ENCODE measurements at places on chromosomes 4 and X.

DNA sequence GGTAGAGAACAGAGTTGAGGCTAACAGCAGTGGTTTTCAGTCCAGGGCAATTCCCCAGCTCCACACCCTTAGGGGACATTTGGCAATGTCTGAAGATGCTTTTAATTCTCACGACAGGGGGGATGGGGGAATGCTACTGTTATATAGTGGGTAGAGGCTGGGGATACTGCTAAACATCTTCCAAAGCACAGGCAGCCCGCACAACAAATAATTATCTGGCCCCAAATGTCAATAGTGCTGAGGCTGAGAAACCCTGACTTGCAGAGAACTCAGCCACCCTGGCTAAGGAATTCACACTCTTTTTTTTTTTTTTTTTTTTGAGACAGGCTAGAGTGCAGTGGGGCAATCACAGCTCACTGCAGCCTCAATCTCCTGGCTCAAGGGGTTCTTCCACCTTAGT, 60.6 kb downstream of the POLR2B start:
- no peak for DNase-seq

DNA sequence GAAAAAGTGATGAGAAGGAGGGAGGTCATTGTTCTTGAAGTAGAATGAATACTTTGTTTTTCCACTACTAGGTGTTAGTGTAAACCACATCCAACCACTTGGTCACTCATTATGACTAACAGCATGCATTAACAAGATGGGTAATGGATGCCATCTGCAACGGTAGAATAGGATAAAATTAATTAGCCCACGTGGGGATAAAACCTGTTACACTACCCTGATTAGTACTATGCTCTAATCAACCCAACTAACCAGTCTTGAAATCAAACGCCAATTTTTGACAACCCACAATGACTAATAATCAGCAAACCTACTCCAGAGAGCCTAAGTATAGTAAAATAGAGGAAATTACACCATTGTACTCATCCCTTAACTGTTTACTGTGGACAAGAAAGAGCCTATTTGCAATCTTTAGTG, 93.4 kb upstream of the MCF2 start:
- no peak for DNase-seq

DNA sequence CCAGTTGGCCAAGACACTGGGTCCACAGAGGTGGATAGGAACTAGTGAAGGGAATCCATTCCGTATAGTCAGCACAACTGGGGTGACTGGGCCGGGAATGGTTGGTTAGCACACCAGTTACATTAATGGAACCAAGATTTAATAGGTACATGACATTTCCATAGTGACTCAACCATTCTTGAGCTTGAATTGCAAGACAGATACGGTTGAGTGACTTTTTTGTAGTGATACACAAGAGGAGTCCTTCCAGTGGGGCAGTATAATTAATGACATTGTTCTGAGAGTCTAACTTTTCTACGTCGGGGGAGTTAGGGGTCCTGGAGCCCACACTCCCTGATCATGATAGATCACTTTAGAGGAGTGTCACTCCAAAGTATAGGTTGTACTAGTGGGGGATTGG, 211.6 kb upstream of the CXCL13 start:
- DNase-seq = no peak

DNA sequence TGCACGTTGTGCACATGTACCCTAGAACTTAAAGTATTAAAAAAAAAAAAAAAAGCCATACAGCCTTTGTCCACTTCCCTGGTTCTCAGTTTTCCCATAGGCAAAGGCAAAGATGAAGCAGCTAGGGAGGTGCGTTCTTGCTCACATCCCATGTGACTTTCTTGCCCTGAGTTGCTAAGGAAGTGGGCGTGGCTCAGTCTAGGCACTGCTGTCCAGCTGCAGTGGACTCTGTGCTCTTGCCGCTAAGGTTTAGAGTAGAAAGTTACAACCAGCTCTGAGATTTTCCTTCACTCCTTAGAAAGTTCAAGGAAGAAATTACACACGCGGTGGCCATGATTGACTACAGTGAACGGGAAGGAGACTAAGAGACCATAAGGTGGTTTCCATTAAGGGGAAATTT, 144.7 kb downstream of the NAA11 start:
- DNase-seq = no peak

GRCh38 chr4:8267077-8267476, 2.5 kb upstream of the HTRA3 start:
- DNase-seq = peak; percentile 68

- DNase-seq = no peak
These were observed 32.1 kb downstream of the TSPAN5 start for GRCh38 chr4:98626350-98626749.

DNA sequence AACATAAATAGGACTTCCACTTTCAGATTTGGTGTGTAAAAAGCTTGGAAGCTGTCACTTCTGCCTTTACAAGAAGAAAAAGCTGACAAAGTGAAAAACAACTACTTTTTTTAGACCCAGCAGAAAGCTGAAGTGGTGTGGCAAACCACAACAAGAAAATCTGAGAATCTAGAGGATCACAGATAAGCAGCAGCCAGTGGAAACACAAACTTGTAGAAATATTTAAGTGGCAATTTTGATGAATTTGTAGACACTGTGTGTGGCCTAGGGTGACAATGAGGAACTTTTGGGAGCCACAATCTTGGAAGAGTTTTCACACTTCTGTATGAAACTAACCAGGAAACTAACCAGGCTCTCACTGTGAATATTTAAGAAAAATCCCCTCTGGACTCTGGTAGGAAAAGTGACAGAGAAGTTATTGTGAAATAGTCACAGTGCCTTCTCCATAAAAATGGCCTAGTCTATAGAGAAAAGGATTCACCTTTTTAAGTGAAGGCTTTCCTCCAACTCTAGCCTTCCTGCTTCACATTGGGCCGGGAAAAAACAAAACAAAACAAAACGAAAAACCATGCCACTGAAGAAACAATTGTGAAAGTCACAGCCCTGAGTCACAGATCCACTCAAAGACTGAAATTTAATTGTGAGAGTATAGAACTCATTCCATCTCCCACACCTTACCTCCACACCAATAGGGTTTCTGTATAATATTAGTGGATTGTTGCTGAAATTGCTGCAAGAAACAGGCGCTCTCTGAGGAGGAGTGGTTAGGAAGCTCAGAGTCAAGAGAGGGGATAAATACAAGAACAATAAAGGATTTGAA, 26.7 kb upstream of the GUCY1A1 start:
- peak; percentile 42 for DNase-seq

DNA sequence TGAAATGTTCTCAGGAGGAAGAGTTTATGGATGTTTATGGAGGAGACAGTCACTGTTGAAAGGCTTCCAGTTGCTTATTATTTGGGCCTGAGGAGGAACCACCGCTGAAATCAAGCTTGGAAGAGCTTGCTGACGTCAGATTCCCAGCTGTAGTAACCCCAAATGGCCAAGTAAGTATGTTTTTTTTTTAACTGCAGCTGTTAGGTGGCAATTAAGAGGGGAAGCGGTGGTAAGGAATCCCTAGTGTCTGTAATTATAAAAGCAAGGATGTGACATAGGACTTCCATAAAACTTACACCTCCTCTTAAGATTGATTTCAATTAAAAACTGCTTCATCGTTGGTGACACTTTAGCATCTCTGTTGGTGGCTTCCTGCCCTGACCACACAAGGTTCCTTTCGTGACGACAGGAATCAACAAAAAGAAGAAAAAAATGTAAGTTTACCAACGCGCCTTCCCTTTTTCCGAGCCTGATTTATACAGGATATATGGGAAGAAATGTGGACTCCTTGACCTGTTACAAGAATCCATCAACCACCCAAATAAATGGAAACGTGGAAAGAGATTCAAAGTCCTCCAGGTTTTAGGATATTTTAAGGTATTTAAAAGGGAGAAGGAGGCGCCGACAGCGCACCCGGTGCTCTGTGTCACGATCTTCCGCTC, 884 bp downstream of the RELL1 start:
- no peak for DNase-seq

DNA sequence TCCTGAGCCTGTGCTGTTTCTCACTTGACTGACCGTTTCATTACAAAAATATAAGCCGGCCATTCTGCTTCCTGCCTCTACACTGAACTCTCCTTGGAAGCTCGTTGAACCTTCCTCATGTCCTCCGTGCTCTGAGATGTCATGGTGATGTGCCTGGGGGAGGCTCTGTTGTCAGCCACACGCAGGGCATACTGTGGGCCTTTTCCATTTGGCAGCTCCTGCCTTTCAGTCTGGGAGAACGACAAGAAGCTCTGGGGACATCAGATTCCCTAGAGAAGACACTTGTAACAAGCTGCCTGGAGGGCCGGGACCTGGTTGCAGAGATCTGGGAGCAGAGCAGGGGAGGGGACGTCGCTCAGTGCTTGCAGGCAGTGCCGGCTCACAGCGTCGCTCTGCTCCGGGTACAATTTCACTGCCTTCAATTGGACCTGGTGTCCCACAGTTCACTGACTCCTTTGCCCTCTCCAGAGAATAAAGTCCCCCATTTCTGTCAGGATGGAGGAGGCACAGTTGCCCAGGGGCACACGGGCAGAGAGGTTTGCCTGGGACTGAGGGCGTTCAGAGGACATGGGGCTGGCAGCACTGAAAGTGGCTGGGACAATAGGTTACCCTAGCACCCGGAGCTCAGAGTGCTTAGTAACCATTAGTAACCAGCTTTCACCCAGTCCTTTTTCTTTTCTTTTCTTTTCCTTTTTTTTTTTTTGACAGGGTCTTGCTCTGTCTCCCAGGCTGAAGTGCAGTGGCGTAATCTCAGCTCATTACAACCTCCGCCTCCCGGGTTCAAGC, 19.1 kb upstream of the MECP2 start:
- no peak for DNase-seq

- DNase-seq = no peak
These were observed 4.5 kb upstream of the RPS6KA3 start for GRCh38 chrX:20271186-20271585.

- DNase-seq = no peak
These were observed 95.1 kb downstream of the RASL11B start for GRCh38 chr4:52957220-52957686.

- peak; percentile 26 for DNase-seq
These were observed 1.3 kb downstream of the ANTXR2 start for GRCh38 chr4:80071604-80072227.

DNA sequence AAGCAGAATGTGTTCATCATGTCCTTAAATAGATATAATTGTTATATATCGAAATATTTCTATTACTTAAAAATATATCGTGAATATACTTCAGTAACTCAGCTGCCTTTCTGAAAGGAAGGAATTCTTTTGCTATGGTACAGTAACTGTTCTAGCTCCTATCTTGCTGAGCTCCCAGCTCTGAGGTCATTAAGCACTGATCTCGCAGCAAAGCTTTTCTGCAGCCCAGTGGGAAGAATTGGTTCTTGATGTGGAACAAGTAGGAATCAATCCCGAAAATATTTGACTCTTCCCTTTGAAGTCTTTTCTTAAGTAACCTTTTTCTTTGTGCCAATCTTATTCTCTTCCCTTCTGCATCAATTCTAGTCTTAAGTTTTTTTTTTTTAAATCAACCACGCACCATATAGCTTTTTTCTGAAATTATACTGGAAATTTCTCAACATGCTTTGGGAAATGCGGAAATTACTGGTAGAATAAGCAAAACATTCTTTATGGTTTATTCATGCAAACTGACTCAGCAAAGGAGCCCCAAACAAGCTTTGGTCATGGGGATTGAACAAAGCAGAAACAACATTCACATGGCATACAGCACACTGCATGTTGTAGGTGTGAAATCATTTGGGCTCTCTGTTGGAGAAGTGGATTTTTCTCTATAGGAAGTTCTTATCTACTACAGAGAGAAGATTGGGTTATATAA, 428.9 kb upstream of the GNPDA2 start:
- DNase-seq = no peak

DNA sequence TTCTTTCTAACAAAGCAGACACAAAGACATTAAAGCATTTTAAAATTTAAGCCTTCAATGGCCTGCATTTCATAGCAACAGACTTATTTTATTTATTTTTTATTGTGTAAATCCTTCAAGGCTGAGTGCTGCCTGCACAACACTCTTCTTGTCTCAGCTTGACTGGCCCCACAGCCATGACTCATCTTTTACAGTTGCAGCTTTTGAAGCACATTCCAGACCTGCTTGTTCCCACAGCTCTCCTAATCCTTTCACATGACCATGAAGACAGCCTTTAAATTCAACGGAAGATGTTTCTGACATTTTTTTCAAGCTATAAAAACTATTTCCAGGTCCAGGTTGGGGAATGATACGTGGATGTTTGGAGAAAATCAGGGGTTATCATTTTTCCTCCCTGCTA, 276.9 kb upstream of the TACR3 start:
- DNase-seq = peak; percentile 12

- DNase-seq = no peak
These were observed 274.3 kb upstream of the IL1RAPL1 start for GRCh38 chrX:28312965-28313364.

- DNase-seq = no peak
These were observed 19.7 kb downstream of the SHROOM2 start for GRCh38 chrX:9805956-9806355.

DNA sequence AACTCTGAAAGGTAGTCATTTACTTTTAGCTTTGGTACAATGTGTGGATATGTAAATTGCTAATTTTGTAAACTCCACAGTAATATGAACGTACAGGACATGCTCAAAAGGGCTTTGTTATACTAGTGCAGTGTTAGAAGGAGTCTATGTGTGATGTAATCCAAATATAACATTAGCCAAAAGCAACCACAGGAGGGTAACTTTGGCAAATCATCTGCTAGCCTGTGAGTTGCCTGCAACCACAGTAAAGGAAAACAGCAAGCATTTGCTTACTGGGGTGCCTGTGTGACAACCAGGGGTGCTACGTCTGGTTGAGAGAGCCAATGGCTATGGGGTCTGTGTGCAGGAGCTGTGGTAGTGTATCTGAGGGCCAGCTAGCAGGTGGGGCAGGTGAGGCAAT, 245.8 kb downstream of the ADAMTS3 start:
- no peak for DNase-seq

DNA sequence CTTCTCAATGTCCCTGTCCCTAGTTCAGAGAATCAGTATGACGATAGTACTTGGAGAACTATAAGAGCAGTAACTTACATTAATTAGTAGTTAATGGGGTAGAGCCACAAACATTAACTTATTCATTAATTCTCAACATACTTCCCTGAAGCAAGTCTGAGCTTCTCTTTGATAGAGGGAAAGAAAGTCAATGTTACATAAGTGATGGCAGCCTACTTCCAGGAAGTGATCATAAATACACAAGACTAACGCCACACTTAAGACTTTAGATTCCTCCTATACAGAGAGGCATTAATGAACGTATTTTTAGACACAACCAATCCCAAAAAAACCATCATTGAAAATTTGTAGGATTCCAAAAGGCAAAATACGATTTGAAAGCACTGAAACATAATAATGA, 33.8 kb downstream of the TSPAN5 start:
- DNase-seq = no peak

GRCh38 chr4:14926368-14926767, 75.9 kb upstream of the CPEB2 start:
- no peak for DNase-seq

All from GM13977 (cell line).